ENCODE measurements at places on chromosomes 11 and 22.
A peak's percentile ranks its signal among the peaks of the same experiment; 100 is the strongest.

- DNase-seq = no peak
Observed at GRCh38 chr11:64524158-64524527, 66.9 kb upstream of the SLC22A12 start.

- DNase-seq = no peak
Observed at GRCh38 chr11:73317803-73318202, 9.7 kb downstream of the ARHGEF17 start.

- peak; percentile 39 for DNase-seq
Observed at GRCh38 chr22:36028646-36029405, at the start of gene RBFOX2. Gene RBFOX2 (minus strand): TSS chr22:36028824. CDS start chr22:36028425, 399 bp downstream.

- DNase-seq = no peak
Observed at GRCh38 chr11:92152245-92152644, 72.4 kb upstream of the FAT3 start.

GRCh38 chr11:11545285-11546275 is 76.2 kb downstream of the GALNT18 start:
- DNase-seq = no peak
